ENCODE measurements at places on chromosomes 11 and 22.

DNA sequence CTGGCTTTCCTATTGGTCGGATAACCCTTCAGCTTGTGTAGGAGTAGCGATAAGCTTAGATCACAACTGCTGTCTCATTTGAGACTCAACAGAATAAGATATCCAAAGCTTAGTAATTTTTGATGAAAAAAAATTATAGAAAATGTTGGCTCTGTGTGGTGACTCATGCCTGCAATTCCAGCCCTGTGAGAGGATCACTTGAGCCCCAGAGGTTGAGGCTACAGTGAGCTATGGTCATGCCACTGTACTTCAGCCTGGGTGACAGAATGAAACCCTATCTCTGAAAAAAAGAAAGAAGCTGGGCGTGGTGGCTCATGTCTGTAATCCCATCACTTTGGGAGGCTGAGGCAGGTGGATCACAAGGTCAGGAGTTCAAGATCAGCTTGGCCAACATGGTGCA, 55.6 kb upstream of the RRM1 start:
- no peak for DNase-seq

GRCh38 chr11:117713538-117713991, 83.5 kb downstream of the DSCAML1 start:
- DNase-seq = no peak

DNA sequence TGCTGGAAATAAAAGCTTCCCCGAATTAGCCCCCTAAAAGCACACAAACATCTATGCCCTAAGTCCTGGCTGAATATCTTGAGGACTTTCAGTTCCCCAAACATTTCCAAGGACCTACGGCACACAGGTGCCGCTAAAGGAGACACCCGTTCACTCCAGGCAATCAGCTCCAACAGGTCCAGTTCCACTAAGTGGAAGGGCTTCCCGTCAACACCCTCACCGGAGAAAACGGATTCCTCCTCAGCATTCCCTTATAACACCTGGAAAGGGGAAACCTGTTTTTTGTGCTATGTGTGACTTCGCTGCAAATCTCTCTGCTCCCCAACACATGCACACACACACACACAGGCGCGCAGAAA, 3.9 kb downstream of the TENM4 start:
- no peak for DNase-seq

DNA sequence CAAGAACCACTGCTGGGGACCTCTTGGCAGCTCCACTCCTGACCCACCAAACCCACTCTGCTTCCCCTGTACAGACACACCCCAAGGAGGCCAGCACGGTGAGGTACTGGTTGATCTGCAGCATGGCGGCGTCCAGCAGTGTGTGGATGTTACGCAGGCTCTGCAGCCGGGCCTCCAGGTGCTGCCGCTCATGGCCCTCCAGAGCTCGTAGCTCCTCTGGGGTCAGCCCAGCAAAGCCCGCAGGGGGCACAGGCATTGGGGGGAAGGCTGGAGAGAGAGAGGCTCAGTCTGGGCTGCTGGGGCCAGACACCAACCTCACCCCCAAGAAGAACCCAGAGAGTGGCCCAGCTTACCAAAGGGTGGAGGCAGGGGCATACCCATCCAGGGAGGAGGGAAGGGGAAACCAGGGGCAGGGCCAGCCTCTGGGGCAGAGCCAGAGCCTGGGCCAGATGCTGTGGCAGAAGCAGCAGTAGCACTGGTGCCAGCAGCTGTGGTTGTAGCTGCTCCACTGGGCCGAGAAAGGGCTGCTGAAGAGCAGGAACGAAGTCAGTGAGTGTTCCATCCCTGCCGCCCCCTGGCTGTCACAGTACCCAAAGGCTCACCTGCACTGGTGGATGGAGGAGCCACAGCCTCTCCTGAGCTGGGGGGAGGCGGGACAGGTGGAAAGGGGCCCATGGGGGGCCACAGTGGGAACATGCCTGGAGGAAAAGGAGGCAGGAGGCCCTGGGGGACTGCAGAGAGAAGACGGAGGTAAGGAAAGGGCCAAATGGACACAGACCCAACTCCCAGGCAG, 4.5 kb downstream of the SYVN1 start:
- DNase-seq = no peak

DNA sequence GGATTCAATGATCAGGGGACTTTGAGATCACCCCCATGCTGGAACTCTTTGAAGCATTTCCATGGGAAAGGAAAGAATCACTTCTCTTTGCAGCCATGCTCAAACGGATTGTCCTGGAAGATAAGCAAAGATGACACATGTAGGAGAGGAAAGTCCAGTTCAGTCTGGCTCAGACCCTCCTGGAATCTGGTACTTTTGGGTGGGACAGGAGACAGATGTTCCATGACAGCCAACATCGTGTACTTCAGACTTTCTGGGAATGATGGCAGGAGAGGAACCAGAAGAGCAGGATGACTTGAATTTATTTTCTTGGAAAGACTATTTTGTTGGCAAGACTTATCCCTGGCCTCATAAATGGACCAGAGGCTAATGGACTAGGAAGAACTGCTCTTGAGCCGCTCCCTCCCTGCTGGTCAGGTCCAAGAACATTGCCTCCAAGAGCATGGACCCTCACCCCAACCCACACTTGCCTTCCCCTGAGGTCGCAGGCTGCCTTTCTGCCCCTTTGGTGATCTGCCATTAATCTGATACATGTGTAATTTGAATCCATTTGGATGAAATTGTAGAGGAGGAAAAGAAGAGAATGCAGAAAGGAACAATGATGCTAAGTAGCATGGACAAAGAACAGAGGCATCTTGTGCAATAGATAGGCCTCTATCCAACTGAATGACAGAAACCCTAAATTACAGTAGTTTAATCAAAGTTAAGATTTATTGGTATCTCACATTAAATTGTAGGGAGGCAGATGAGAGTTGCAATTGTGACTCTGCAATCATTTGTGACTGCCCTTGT, 201.0 kb downstream of the SNX19 start:
- DNase-seq = no peak

DNA sequence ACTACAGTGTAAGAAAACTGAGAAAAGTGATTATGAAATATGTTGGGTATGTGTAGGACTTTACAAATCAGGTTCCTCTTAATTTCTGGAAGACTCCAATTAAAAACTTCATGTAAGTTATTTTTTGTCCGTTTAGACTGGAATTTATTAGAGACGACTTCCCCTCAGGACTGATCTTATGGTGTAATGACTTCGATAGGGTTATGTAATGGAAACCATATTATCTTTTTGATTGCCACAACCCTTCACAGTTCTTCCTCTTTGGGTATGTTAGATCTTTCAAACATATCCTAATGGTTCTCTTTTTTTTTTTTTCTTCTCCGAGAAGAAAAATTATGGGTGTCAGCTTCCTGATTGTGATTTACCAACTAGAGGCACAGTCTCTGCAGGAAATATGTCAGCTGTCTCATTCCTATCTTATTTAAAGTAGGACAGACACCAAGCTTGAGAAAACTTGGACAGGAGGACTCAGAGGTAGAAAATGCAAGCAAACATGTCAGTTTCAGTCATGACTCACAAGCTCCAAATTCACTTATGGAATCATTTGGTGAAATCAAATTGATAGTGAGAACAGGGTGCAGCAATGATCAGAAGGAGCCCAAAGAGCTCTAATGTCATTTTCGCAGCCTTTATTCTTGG, 11.1 kb upstream of the LDLRAD3 start:
- no peak for DNase-seq

DNA sequence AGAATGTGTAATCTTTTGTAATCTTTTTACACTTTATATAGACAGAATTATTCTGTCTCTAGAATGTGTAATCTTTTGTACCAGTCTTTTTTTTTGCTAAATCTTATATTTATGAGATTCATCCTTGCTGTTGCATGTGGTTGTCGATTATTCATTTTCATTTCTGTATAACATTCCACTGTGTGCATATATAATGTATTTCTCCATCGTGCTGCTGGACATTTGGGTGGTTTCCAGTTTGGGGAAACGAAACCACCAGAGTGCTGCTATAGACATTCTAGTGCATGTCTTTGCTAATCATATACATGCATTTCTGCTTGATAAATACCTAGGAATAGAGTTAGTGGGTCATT, 146.5 kb downstream of the GRIK4 start:
- no peak for DNase-seq

DNA sequence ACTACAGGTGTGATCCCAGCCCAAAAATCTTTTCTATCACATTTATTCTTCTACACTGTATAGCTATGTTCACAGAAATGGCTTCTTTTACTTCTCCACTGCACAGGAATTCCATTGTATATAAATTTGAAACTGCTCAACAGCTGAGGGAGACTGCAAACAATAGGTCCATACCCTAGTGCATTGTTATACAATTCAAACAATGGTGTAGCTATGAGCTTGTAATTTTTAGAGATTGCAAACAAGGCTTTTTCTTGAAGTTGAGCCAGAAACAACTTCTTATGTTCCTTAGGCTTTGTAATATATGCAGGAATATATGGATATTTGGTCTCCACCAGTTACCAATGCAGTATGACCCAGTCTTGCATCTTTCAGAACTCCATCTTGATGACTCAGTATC, 19.5 kb upstream of the SIK3 start:
- no peak for DNase-seq

GRCh38 chr11:20783220-20783619, 113.8 kb downstream of the NELL1 start:
- no peak for DNase-seq

- no peak for DNase-seq
These were observed 49.3 kb upstream of the WNT7B start for GRCh38 chr22:46025973-46026898.

DNA sequence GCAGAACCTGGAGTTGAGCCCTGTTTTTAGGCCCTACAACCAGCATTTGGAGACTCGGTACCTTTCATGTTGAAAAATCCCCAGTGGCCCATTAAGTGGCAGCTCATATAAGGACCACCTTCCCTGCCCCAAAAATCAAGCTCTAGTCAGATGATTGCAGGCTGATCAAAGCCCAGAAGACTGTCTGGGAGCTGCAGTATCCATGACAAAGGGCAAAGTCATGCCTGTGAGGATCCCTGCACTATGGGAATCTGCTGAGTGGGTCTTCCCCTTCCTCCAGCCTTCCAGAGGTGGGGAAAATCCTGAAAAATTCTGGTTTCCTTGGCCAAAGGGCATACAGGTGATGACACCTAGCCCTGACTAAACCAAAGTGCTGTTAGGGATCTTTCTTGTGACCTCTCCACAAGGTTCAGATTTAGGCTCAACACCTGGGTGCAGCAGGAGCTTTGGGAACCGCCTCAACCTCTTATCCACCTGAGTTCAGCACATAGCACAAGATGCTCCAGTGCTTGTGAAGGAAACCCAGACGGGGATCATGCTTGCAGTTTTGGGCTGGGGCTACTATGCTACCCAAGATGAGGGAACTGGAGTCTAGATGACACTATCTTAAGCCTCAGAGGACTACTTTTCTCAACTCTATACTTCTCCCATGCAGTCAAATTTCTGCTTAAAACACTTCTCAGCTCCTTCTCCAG, 1.2 kb upstream of the TRIM3 start:
- no peak for DNase-seq

DNA sequence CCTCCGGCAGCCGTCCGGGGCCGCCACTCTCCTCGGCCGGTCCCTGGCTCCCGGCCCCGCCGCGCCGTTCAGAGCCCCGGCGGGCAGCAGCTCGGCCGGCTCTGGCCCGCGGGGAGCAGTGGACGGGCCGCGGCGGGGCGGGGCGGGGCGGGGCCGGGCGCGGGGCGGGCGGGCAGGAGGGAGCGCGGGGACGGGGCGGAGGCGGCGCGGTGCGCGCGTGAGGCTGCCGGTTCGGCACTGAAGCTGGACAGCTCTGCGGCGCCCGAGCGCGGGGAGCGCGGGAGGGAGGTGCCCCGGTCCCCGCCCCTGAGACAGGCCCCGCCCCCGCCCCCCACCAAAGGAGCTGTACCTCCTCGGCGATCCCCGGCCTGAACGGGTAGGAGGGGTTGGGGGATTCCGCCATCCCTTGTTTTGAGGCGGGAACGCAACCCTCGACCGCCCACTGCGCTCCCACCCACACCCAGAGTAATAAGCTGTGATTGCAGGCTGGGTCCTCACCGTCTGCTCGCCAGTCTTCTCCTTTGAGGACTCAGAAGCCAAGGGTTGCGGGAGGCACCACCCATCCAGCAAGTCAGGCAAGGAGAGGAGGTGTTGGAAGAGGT, at the start of gene DRD2:
DRD2 (minus strand) TSS at position 239 of the 602 bp plus-strand sequence. CDS start 50,747 bp downstream, outside the sequence.
- DNase-seq = no peak

- DNase-seq = no peak
These were observed 14.1 kb downstream of the SLC35C1 start for GRCh38 chr11:45818961-45819605.

DNA sequence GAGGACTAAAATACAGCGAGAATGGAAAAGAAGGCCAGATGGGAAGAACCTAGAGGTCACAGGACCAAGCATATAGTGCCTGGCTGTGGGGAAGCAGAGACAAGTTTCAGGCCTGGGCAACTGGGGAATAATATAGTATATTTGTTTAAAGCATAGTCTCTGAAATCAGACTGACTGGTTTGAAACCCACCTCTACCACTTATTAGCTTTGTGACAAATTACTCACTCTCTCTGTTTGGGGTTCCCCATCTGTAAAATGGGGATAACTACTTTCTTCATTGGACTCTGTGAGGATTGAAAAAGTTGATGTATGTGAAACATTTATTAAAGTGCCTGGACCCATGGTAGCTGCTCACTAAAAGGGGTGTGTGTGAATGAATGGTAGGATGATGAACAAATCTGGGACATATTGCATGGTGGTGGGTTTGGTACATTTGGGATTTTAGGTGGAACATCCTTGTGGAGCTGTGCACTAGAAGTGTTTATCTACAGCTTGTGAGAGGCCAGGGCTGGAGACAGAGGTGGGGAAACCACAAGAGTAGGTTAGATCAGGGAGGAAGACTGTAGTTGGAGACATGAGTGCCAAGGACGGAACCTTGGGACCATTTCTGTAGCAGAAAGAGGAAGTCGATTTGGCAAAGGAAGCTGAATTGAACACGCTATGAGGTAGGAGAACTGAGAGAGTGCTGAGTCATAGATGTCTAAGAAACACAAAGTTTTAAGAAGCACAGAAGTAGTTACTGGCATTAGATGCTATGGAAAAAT, 52.6 kb downstream of the SWAP70 start:
- DNase-seq = no peak
